Endothelial cell (in vitro differentiated cells): ENCODE measurements at places on chromosomes 2 and 18.

DNA sequence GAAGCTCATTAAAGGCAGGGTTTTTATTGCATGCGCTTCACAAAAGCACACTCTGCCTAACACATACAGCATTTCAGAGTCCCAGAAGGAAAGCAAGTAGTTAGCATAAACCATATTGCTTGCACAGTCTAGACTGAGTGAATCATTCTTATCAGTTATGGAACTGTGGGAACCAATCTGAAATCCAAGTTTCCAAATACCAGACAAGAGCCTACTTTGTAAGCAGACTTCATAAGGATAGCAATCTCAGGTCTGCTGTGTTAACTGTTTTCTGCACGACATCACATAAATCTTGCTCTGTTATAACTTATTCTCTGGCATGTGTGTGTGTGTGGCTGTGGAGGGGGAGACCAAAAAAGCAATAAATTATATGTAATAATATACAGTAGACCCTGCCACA lies 608.1 kb upstream of the REG3G start:
- no peak for DNase-seq

DNA sequence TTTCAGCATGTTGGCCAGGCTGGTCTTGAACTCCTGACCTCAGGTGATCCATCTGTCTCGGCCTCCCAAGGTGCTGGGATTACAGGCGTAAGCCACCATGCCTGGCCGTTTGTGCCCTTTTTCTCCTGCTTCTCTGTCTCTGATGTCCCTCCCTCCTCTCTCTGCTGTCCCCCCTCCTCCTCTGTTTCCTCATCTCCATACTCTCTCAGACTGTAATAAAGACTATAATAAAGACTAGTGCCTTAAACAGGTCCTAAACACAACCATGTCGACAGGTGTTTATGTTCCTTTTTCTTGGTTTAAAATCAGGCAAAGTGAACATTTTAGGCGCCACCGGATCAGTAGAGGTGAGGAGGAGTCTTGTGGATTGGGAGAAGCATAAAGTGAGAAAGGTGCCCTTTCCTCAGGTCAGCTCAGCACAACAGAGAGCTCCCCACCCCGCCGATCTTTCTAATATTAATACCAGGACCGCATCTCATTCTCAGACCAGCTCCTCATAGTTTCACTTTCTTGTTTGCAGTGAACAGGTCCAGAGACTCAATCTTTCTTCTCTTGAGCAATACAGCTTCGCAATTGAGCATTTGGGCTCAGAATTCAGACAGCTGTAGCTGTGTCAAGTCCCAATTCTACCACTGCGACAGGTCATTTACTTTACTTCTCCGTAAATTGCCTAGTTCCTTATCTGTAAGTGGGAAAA lies 23.7 kb downstream of the TIMM21 start:
- no peak for DNase-seq

- DNase-seq: no peak
These were observed 58.8 kb upstream of the SLC38A11 start for GRCh38 chr2:165013944-165014619.

DNA sequence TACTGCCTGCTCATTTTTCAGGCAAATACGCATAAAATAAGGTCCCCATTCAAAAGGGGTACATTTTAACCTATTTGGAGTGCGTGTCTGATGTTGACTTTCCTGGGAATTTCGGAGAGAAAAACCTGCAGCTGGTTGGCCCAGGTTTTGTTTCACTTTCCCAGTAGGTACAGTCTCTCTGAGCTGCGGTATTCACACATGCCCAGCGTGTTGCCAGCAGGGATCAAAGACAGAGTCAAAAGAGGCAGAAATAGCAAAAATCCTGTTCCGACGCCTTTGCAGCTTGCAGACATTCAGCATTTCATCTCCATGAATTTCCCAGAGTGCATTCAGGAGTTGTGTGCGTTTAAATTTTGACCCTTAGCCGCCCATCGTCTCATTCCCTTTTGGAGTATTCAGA lies 855.4 kb upstream of the CELF4 start:
- no peak for DNase-seq

- DNase-seq: no peak
These were observed 87.1 kb downstream of the FBXO15 start for GRCh38 chr18:74060579-74060978.

- no peak for DNase-seq
These were observed 309.0 kb upstream of the CDH2 start for GRCh38 chr18:28485918-28486317.

- no peak for DNase-seq
These were observed 28.2 kb downstream of the LPIN2 start for GRCh38 chr18:2984703-2985261.

- DNase-seq: no peak
These were observed 242.4 kb downstream of the KLHL29 start for GRCh38 chr2:23627236-23628009.

GRCh38 chr2:112636605-112637288 lies 9.0 kb upstream of the SLC20A1 start:
- DNase-seq: no peak

GRCh38 chr2:231642631-231643494 lies 50.2 kb downstream of the TEX44 start:
- DNase-seq: peak; percentile 30

GRCh38 chr2:226995625-226996041 lies 159.8 kb downstream of the RHBDD1 start:
- DNase-seq: no peak

DNA sequence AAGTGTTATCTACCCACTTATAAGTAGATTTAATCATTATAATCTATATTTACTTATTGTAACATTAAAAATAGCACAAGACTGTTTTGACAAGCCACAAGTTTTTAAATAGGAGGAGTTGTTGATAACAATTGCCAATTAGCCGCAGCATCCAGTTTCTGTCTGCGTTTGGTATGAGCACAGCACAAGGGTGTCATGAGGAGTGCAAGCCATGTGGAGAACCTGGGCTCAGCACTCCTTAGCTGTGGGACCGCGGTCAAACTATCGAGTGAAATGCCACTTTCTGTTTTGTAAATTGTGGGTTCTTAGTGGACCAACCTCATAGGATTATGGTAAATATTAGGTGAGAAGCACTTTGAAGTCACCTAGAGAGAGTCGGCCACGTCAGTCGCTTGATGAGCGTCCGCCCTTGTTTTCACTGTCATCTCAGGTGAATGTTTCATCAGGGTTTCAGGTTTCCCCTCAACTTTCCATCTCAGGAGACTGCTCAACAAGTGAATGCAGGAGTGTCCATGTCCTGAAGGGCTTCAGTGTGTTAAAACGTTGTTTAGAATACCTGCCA lies 294.5 kb downstream of the ZNF407 start:
- no peak for DNase-seq

- no peak for DNase-seq
These were observed 102.7 kb upstream of the SMAD2 start for GRCh38 chr18:48032876-48033789.

DNA sequence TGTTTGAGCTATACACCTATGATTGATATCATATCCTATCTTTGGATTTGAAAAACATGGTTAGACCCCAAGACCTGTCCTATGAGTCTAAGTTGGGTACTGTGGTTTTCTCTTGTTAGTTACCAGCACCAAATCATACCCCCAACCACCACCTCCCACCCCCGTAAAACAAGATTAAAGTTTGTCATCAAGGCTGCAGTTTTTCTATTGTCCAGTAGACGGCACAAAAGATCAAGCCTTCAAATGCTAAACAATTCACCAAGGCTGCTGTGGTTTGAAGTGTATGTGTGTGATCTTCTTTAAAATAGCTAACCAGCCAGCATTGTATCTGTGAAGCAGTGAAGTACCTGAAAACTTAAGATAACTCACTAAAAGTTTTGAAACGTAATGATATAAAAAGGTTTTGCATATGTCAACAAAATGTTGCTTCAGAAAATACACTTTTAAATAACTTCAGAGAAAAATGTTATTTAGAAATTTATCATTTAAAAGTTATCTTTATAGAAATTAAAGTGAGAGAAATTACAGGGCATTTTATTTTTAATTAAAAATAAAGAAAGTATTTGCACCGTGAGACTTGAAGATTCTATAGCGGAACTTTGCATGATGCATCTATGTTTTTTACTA lies 5.8 kb upstream of the MEIS1 start:
- DNase-seq: peak; percentile 40

GRCh38 chr2:85326406-85327159 lies 1.2 kb downstream of the TGOLN2 start:
- DNase-seq: no peak

GRCh38 chr2:175136334-175137215 lies 31.4 kb downstream of the ATF2 start:
- DNase-seq: no peak

DNA sequence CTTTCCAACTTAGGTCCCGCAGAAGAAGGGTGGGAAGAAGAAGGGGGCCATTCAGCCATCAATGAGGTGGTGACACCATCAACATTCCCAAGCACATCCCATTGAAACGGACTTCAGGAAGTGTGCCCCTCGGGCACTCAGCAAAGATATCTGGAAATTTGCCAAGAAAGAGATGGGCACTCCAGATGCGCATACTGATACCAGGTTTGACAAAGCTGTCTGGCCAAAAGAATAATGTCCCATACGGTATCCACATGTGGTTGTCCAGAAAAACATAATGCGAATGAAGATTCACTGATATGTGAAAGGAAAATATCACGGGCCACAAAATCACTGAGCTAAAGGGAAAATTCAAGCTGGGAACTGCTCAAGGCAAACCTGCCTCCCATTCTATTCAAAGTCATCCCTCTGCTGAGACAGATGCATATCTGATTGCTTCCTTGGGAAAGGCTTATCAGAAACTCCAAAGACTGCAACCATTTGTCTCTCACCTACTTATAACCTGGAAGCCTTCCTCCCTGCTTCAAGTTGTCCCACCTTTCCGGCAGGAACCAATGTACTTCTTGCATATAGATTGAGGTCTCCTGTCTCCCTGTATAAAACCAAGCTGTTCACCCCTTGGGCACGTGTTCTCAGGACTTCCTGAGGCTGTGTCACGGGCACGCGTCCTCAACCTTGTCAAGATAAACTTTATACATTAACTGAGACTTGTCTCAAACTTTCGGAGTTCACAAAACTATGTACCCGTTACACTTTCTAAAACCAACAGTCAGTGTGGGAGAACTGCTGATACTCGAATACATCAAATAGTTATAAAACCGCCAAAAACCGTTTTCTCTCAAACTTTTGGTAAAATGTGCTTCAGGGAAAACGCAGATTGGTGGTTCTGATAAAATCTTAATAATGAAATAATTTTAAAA lies 1.3 kb upstream of the PDK1 start:
- peak; percentile 14 for DNase-seq

- DNase-seq: no peak
These were observed 1315.1 kb downstream of the SUCLG1 start for GRCh38 chr2:83143946-83144345.

DNA sequence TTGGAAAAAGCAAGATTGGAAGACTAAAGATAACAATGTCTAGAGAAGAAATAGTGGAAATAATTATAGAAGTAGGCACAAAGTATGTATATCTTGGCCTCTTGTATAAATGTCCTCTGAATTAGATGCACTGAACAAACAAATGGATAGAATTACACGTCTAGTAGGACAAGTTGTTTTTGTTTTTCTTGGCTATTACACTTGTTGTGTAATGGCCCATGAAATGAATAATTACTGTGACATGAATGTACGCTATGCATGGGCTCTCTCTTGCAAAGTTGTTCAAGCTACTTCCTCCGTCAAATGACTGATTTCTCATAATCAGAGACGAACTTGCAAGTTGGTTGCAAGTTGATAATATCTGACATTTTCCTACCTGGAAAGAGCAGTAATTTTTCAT lies 126.2 kb downstream of the PDE1A start:
- no peak for DNase-seq

DNA sequence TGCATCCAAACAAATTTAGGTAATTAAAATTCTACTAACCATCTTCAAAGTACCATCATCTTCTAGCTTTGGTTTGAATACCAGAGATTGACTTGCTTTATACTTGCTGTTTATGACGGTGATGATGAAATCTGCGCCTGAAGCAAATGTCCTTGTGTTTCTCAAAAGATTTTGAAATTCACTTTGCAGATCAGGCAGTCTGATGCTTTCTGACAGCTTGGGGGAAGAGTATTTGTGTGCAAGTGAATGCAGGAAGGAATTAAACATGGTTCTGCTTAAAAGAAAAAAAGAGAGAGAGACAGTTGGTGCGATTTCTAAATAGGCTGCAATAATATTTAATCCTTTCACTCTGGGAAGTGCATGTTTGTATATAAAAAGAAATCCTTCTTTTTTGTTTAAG lies 29.6 kb downstream of the CSRNP3 start:
- DNase-seq: no peak

GRCh38 chr2:156215656-156216055 lies 116.9 kb downstream of the NR4A2 start:
- DNase-seq: no peak

DNA sequence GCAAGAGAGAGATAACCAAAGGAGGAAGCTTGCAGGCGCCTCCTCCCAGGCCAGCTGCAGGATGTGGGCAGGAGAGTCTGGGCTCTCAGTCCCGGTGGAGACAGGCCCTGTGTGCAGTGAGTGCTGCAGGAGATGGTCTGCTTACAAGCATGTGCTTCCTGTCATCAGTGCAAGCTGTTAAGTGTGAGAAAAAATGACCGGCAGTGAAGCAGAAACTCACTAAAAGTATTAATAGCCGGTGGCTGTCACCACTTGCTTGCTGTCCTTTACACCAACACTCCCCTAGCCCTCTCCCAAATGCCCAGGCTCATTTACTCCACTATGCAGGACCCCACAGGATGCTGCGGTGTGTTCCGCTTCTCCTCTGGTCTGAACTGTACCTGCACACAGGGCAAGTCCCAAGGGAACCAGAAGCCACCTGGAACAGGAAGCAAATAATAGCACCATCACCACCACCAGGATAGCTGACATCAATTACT lies 435.6 kb upstream of the HS6ST1 start:
- peak; percentile 56 for DNase-seq

DNA sequence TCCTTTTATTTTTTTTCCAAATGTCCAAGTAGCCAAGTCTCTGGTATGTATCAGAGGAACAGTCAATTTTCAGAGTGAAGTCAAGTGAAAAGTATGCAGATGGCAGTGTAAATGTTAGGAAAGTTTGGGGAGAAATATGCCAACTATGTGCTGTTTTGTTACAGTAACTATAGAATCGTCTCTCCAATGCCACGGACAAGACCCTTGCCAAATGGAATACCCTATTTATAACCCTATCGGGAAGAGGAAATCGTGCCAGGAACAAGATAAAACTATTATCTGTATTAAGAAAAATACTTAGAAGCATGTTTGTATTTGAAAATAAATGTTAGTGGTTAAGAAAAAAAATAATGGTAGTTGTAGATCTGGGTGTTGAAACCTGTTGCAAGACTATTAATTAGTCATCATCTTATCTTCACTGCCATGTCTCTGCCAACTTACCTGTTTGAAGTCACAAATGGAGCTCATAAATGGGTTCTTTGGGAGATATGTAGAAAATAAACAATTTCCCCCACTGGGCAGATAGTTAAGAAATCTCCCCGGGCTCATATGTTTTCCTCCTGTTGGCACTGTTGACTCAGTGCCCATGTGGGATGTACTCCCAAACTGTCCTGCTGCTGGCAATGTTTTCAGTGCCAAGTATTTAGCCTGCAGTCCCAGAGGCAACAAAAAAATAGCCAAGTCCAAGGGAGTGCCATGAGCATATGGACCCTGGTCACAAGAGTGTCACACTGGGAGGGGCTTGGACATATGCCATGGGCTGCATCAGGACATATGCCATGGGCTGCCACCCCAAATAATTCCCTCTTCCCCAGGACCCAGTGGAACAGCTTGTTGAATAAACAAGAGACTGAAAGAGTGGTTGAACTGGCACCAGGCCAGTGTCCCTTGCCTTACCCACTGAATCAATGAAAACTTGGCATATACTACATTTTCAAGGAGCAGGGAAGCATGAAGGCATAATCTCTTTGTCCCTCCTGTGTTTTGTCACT lies 366.9 kb downstream of the OSR1 start:
- DNase-seq: no peak
